Neural crest cell (in vitro differentiated cells): ENCODE measurements at places on chromosomes 1 and 21. TPM values are rescaled to one million over a fixed set of nuclear protein-coding genes. Genes with fewer than 3 reads are reported as not detected.

DNA sequence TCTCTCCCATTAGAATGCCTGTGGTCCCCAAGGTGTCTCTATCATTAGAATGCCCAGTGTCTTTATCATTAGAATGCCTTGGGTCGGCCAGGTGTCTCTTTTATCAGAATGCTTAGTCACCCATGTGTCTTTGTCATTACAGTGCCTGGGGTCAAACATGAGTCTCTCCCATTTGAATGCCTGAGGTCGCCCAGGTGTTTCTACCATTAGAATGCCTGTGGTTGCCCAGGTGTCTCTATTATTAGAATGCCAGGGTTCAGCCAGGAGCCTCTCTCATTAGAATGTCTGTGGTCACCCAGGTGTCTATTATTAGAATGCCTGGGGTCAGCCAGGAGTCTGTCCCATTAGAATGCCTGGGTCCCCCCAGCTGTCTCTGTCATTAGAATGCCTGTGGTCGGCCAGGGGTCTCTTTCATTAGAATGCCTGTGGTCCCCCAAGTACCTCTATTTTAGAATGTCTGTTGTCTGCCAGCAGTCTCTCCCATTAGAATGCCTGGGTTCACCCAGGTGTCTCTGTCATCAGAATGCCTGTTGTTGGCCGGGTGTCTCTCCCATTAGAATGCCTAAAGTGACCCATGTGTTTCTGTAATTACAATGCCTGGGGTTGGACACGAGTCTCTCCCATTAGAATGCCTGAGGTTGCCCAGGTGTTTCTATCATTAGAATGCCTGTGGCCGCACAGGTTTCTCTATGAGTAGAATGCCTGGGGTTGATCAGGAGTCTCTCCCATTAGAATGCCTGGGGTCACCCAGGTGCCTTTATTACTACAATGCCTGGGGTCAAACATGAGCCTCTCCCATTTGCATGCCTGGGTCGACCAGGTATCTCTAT, 57.1 kb downstream of the RNF187 start:
- H3K27me3 ChIP-seq = peaks cover 55% of the 10 kb centered on the region
- H3K36me3 ChIP-seq = no peaks in the 10 kb centered on the region
- DNase-seq = no peak
- no peak overlapping the region for H3K4me3 ChIP-seq
- H3K4me1 ChIP-seq = no peaks in the 10 kb centered on the region
- no peak overlapping the region for H3K27ac ChIP-seq

DNA sequence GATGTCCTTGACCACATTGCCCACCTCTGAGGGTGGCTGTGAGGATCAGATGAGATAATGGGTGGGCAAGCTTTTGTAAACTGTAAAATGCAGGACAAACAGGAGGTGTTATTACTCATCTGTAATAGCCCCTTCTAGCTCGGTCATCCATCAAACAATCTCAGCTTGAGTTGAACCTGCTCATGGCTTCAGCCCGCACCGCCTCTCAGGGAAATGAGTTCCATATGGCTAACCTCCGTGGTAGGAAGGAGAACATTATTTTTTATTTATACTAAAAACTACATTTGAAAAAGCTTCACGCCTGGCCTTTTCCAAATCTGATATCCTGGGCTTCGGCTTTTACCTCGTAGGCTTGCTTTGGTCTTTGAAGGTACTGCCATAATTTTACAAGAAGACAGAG, 116.2 kb upstream of the USP24 start:
- no peak overlapping the region for H3K4me3 ChIP-seq
- no peaks in the 10 kb centered on the region for H3K27me3 ChIP-seq
- H3K36me3 ChIP-seq = no peaks in the 10 kb centered on the region
- no peak for DNase-seq
- H3K4me1 ChIP-seq = no peaks in the 10 kb centered on the region

DNA sequence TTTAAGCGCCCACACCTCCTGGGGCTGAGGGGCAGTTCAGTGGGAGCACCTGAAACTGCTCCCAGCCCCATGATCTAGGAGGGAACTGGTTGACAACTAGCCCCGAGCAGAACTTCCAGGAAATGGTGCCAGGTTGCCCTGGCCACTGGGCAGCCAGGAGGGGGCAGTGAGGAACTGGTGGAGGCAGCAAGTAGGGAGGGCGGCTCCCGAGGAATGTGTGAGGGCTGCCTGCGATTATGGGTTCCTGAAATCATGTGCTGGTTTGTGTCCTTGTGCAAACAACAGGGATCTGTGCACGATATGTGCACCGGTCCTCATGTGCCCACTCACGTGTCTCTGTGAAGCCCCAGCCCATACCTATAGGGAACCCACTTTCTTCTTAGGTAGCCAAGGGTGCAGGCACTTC, 9.9 kb downstream of the GPR3 start:
- H3K27me3 ChIP-seq = peaks cover 2% of the 10 kb centered on the region
- H3K4me1 ChIP-seq = peaks cover 77% of the 10 kb centered on the region
- H3K27ac ChIP-seq = no peak overlapping the region
- no peak for DNase-seq

DNA sequence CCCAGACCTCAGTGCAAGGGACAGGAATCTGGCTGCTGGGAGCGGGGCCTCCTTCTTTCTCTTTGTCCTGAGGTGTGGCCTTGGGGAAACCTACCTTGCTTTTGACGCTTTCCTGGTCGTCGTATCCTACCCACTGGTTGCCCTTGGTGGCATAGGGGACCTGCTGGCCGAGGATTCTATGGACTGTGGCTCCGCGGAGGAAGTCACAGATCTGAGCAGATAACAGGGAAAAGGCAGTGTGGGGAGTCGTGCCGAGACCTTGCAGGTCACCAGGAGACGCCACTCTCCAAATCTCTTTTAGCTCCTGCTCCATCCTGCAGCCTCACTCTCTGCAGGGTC, 4.0 kb upstream of the MYBPH start:
- DNase-seq = no peak
- H3K36me3 ChIP-seq = no peaks in the 10 kb centered on the region
- H3K4me3 ChIP-seq = no peak overlapping the region

DNA sequence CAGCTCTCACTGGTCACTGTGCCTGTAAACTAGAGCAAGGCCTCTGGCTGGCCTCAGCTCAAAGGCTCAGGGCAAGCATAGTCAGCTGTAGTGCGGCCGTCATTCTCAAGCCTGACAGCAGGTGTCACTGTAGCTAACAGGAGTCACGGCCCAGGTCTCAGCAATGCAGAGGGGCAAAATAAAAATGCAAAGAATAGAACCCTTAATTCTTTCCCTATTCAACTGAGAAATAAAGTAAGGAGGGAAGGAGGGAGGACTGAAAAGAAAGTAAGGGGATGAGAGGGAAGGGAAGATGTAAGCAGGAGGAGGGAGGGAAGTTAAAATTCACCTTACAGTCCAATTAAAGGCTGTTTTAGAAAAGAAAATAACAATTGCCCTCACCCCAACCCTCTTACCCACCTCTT, 106.1 kb downstream of the KIAA0319L start:
- H3K4me1 ChIP-seq = no peaks in the 10 kb centered on the region
- H3K4me3 ChIP-seq = no peak overlapping the region

DNA sequence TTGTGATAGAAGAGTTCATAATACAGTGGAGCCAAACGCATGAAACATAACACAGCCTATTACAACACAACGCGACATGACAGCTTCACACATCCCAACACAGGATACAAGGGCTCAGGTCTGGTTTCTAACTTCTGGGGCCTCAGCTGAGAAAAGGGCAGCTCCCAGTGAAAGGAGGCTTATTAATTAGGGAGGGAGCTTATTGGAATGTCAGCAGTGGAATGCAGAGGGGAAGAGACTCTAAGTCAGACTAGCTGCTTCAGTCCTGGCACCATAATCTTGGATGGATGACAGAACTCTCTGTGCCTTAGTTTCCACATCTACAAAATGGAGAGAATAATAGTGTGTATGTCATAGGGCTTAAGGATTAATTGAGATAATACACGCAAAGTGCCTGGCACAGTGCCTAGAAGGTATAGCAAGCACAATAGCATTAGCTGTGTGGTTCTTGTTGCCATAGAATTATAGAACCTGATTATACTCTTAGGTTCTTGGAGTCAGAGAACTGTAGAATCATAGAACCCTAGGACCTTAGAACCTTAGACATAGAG, 22.7 kb upstream of the SLC2A1 start:
- H3K27me3 ChIP-seq = no peaks in the 10 kb centered on the region
- H3K27ac ChIP-seq = no peak overlapping the region
- peaks cover 25% of the 10 kb centered on the region for H3K4me1 ChIP-seq
- DNase-seq = no peak

S100A16 gene
- 5.3 and 7.1 TPM in 2 replicates for total RNA-seq

DNA sequence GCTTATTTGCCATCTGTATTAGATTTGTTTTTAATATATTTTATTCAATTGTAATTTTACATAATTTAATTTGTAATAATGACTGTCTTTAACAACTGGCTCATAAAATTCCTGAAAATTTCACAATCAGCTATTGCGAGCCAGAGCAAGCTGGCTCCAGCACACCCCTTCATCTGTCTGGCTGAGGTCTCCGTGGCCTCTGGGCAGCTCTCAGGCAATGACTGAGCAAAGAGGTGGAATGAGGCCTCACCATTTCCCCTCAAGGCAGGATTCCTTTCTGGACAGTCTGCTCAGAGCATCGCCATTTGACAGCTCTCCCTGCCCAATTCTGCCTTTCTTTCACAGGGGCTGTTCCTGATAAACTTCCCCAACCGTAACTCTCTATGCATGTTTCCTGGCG, 5.8 kb upstream of the KANK4 start:
- no peaks in the 10 kb centered on the region for H3K36me3 ChIP-seq
- peaks cover 15% of the 10 kb centered on the region for H3K27me3 ChIP-seq

ITLN1 gene
- total RNA-seq = not detected in 2 replicates

GUCA2A gene
- total RNA-seq = not detected in 2 replicates

DNA sequence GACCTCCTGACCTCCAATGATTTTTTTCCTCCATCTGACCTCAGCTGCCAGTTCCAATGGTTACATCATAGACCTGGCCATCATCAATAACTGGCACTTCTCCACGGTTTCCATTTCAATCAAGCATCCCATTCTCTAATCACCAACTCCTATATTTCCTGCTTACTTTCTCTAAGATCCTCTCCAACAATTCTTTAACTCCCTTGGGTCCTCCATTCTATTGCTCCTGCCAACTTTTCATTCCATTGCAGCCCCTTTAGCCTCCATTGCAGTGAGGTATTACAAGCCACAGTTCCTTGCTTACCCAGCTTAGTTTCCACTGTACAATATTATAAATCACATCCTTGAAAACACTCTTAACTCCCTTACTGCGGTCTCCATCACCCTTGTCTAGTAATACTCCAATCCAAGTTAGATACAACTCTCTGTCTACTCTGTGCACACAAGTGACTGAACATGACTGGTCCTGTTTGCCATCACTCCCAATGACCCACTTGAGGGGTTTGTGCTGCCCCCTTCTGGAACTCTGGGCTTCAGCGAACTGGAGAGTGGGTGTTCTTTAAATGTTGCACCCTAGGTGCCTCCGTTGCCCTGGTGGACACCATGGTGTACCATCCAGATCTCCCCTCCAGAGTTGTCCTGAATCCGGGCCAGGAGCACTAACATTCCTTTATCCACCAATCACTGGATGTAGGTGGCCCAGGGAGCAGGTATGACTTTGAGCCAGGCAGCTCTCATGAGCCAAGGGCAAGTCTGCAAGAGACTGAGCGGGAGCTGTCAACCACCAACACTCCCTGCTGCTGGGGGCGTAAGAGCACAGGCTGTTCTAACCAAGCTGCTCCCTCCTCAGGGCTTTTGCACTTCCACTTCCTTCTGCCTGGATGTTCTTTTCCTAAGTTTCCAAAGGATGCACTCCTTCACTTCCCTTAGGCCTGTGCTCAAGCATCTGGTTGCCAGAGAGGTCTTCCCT, 3.7 kb upstream of the FNDC7 start:
- no peaks in the 10 kb centered on the region for H3K4me1 ChIP-seq
- DNase-seq = no peak
- no peak overlapping the region for H3K4me3 ChIP-seq
- no peaks in the 10 kb centered on the region for H3K36me3 ChIP-seq
- H3K27me3 ChIP-seq = peaks cover 4% of the 10 kb centered on the region

DNA sequence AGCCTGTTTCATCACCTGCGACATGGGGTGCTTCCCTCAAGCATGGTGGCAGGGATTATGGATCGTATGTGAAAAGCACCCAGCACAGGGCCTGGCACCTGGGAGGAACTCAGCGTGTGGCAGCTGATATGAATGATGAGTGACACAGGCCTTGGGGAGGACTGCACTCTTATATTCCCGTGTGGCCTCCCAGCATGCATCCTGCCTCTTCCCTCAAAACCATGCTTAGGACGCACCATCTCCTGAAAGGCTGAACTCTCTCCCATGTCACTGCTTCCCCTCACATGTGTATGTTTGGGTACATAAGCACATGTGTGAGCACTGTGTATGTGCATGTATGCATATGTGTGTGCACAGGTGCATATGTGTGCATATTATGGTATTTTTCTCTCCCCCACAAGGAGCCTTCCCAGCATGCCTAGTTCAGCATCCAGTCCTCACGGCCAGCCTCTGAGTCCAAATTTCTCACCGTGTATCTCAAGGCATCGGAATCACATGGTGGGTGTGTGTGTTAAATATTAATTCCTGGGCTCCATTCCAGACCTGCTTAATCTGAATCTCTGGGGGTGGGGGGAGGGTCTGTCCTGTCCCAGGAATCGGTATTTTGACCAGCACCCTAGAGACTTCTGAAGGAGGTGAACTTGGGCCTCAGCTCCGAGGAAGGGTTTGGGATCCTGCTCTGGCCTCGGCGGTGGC, 12.8 kb downstream of the MYOM3 start:
- peaks cover 6% of the 10 kb centered on the region for H3K4me1 ChIP-seq
- peak overlapping the region; percentile 85 for H3K27ac ChIP-seq
- H3K4me3 ChIP-seq = no peak overlapping the region
- DNase-seq = no peak

GRCh38 chr1:41073971-41074370, 52.4 kb upstream of the SLFNL1 start:
- no peaks in the 10 kb centered on the region for H3K4me1 ChIP-seq
- no peaks in the 10 kb centered on the region for H3K27me3 ChIP-seq
- no peak overlapping the region for H3K4me3 ChIP-seq
- no peak for DNase-seq

MAPKAPK2 gene
- total RNA-seq = 77.7 and 78.7 TPM in 2 replicates

- no peak for DNase-seq
- H3K4me1 ChIP-seq = peaks cover 20% of the 10 kb centered on the region
- no peak overlapping the region for H3K27ac ChIP-seq
Observed at GRCh38 chr1:94011709-94012595, 102.7 kb upstream of the GCLM start.

UBE2U gene
- total RNA-seq = not detected in 2 replicates

DNA sequence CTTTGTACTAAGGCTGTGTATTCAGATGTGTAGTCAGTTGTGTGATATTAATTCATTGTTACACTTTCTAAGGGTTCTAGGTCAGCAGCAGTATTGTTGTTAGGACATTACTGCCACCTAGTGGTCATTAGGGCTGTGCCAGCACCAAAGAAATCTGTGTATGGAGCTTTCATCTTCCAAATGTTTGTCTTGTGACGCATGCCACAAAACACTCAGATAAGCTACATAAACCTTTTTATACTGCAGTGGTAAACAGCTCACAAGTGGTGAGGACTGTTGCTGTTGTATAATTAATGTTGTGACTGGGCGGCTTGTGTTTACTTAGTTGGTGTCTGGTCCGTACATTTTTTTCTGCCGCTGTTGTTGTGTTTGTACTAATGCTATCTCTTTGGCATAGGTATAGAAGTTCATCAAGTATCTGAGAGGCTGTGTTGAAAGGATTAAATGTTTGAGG, 51.7 kb downstream of the S1PR1 start:
- DNase-seq = peak; percentile 49
- no peak overlapping the region for H3K4me3 ChIP-seq
- peaks cover 28% of the 10 kb centered on the region for H3K4me1 ChIP-seq
- H3K27ac ChIP-seq = no peak overlapping the region
